CD4-positive, alpha-beta T cell treated with Interleukin-15 for 4 hours (primary cell): ENCODE measurements at places on chromosomes 2 and 18.

DNA sequence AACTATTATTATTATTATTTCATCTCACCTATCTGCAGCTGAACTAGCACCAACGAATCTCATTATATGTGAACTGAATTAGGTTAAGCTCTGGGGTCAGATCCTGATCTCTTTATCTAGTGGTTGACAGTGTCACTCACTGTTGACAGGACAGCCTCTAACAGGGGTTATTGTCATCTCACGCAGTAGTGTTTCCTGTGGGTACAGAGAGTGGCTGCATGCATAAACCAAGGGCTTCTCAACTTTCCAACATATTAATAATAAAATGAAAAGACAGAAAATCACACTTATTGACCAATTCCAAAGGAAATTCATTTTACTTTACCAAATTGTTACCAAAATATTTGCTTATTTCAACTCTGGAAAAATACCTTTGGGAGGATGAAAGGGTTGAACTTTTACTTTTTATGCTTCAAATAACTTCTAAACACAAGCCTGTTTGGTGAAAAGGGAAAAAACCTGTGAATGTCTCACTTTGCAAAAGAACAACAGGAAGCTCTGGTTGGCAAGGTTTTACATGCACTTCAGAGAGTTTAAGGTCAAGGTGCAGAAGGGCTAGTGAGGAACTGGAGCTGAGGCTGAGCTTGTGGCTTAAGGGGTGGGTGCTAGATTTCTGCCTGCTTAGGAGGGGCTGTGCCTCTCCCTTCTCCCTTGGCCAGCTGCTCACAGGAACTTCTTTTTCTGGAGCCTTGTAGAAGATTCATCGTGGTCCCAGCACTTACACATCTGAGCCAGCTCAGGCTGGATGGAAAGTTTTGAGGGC, 72.6 kb downstream of the CTAGE1 start:
- peak; percentile 36 for DNase-seq

DNA sequence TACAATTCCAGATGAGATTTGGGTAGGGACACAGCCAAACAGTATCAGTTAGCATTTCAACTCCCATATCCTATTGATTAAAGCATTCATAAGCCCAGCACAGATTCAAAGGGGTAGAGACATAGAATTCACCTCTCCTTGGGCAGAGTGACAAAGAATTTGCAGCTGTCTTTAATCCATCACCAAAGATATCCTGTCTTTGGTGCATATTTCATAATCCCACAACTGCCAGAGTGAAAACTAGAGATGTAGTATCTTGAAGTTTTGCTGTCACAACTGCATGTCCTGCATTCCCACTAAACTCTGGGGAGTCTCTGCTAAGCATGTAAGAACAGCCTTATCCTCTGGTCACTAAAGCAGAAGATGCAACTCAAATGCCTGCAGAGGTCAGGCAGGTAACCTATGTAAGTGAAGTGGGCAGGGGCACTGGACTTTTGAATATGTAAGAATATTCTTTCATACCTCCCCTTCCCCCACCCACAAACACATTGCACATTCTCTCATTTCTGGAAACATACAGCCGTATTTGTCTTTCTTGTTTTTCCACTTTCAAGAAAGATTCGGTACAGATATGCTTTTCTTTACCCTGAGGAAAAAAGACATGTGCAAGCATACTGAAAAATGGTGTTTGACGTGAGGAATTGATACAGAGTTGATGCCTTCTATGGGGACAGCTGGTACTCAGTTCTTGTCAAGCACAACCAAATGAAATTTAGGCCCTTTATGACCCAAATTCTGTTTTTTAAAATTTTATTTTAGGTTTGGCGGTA, 283.1 kb downstream of the SP3 start:
- no peak for DNase-seq

DNA sequence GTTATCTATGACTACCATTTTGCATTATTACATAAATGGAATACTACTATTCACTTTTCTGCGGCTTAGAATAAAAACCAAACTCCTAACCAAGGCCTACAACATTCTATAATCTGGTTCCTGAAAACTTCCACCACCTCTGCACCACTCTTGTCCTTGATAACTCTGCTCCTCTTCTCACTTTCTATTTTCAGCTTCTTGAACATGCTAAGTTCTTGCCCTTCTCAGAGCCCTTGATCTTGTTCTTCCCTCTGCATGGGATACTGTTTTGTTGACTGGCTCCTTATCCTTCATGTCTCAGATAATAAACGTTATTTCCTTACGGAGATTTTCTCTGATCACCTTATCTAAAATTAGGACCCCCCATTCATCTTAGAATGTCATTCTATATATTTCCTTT, 65.5 kb upstream of the WDSUB1 start:
- DNase-seq = no peak

DNA sequence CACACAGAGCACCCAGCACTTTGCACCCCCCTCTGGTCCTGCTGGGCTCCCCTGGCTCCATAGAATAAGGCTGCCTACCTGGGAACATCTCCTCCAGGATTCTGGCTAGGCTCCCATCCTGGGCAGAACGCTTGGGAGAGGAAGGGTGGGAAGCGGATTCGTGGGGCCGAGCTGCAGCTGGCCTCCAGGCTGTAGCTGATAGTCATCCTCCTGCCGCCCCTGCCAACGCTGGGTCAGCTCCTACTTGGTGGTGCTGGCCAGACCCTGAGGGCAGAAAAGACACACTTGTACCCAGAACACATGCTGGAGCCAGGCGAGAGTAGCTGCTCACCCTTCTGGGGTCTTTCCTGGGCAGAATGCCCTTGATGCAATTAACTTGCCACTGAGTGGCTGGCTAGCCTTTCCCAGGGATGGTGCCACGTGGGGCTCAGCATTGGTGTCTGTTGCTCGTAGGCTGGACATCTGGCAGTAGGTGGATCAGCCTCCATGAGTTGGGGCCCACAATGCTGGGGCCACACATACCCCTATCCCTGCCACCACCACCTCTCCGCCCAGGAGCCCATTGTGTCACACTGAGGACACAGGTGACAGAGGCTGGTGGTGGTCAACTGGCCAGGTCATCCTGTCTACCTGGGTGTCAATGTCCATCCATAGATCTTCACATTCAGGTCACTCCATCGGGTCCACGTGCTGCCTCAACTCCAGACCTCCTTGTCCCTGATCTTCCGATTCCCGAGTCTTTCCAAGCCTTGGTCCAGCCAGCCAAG, 112.8 kb downstream of the NDUFA10 start:
- no peak for DNase-seq

GRCh38 chr2:208565690-208566416, 159.3 kb downstream of the PTH2R start:
- no peak for DNase-seq

GRCh38 chr2:98932778-98933343, 3.2 kb downstream of the CRACDL start:
- no peak for DNase-seq

GRCh38 chr2:211994806-211995205, 543.8 kb downstream of the ERBB4 start:
- DNase-seq = no peak

DNA sequence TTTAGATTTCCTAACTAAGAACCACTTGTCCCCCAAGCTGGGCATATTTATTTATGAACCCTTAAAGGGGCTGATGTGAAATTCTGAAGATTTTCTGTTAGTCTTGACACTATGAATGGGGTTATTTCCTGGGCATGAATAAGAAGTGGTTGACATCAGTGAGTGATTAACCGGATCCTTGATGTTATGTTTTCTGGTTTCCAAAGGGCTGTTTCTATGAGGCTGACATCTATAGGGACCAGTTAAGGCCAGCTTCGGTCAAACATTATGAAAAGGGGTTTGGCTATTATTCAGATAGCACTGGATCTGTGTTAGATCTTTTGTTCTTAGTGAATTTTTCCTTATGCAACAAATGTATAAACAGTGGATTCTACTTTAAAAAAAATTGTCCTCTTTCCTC, 443.7 kb upstream of the SPRED2 start:
- DNase-seq = no peak

GRCh38 chr18:44602380-44602779, 78.3 kb upstream of the SETBP1 start:
- DNase-seq = no peak

DNA sequence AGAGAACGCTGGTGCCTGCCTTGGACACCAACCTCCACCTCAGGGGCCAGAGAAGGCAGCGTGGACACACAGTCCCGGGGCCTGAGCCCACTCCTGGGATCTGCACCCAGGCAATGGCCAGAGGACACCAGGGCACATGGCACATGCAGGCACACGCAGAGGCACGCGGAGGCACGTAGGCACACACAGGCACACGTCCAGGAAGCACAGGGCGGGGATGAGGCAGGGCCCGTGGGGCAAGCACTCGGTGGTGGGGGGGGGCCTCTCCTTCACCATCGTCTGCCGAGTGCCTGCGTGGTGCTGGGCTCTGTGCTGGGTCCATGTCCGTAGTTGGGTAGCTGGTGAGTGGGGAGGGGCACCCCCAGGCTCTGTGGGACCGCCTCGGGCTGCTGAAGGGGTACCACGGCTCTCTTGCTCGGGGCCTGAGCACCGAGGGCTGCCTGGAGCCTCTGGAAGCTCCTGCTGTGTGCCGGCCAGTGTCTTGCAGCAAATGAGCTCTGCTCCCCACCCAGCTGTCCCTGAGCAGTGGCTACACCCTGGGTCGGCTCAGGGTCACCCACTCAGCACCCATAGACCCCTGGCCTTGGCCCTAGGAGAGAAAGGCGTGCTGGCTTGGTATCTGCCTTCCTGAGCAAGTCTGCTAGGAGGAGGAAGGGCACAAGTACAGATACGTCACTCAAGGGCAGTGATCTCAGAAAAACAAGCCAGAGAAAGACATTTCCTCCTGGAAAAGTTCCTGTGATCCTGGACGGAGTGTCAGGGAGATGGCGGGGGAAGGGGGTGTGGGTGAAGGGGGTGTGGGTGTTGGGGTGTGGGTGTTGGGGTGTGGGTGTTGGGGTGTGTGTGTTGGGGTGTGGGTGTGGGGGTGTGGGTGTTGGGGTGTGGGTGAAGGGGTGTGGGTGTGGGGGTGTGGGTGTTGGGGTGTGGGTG, 26.4 kb downstream of the RTP5 start:
- DNase-seq = no peak

- no peak for DNase-seq
Measured at GRCh38 chr2:220708366-220708765, 863.7 kb downstream of the EPHA4 start.

GRCh38 chr18:61201511-61201910, 131.7 kb upstream of the CDH20 start:
- no peak for DNase-seq

DNA sequence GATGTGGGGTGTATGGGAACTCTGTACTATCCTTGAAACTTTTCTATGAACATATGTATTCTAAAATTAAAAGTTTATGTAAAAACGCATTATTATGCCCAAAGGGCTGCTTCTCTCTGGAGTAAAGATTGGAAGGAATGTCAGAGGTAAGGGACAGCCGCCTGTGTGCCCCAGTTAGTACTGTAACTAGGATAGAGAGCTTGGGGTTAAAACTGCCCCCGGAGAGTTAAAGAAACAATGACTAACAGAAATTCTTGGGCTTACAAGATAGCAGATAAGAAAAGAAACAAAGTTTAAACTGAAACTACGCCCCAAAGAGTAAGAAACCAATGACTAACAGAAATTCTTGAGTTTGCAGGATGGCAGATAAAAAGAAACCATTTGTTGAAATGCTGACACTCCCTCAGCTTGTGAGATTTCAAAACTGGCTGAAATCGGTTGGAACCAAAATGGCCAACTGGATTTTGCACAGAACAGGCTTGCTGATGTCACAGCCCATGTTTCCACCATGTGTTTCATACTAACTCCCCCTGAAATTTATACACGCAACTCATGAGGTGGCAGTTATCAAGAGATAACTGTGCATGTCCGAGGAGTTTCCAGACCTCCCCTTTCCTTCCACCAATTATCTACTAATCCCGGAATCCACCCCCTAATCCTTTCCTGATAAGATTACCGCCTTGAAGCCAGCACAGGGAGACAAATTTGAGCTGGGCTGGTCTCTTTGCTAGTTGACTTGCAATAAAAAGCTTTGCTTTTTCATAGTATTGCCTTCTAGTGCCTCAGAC, 8.7 kb upstream of the TXNDC2 start:
- no peak for DNase-seq

DNA sequence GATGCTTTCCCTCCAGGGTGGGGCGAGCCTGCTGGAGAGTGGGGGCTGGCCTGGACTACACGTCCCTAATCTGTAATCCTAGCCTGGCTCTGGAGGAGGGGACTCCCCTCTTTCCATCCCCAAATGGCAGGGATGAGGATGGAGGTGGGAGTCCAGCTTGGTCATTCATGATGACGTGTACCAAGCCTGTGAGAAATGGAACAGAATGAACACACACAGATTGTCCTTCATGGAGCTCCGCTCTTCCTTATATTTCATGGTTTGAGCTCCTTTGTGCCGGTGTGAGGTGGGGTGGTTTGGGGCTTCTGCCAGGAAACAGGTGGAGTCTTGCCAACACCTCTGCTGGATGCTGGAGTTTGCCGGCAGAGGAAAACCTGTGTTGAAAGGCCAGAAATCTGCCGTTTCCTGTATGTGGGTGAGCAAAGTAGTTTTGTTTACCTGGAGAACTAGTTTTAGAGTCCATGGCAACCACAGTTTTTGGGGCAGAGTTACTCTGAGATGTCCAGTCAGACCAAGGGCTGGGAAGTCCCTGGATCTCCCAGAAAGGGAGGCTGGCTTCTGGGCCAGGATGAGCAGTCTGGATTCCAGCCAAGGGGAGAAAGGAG, 417.6 kb upstream of the MEX3C start:
- no peak for DNase-seq

DNA sequence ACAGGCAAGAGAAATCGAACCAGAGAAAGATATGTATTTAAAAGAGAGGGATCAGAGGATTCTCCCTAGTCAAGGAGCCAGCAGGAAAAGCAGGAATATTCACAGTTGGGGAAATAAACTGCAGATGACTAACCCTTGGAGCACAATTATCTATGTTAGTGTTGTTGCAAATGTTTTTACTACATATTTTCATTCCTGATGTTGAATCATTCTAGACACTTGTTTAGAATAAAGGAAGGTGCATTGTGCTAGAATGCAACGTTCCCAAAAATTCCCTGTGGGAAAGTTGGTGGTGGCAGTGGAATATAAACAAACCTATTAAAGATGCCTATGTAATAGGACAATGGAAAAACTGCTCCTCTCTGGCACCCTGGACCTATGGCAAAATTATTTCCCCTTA, 63.3 kb downstream of the DTNA start:
- no peak for DNase-seq

- DNase-seq = no peak
Measured at GRCh38 chr18:78423811-78424210, 555.8 kb upstream of the SALL3 start.

- no peak for DNase-seq
Measured at GRCh38 chr2:132392221-132392620, 24.4 kb upstream of the GPR39 start.

DNA sequence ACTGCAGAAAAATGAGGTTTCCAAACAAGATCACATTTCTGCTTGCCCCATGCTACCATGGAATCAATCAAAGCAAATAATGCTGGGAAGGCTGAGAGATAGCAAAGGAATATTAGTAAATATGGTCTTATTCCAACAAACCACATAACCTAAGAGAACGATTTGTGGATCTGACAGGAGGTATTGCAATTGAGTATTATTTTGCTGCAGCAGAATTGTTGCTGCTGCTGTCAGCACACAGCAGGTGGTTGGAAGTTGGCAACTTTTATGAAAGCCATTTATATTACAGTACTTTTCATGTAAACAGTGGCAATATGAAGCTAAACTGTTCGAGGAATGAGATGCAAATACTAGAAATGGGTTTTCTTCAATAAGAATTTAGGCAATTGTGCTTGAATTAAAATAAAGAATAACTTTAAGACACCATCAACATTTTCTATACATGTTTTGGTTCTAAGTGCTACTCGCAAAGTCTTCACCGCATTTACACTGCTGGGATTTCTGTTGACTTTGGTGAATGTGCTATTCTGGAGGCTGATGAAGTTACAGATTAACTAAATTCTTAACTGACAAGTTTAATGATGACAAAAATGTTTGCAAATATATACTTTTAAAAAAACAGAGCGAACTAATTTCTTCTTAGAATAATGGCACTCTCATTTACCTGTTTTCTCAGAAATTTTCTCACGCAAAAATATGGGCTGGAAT, 1285.7 kb downstream of the CNTNAP5 start:
- DNase-seq = no peak
